ENCODE measurements at places on chromosomes 1 and 21.
A peak's percentile ranks its signal among the peaks of the same experiment; 100 is the strongest.

DNA sequence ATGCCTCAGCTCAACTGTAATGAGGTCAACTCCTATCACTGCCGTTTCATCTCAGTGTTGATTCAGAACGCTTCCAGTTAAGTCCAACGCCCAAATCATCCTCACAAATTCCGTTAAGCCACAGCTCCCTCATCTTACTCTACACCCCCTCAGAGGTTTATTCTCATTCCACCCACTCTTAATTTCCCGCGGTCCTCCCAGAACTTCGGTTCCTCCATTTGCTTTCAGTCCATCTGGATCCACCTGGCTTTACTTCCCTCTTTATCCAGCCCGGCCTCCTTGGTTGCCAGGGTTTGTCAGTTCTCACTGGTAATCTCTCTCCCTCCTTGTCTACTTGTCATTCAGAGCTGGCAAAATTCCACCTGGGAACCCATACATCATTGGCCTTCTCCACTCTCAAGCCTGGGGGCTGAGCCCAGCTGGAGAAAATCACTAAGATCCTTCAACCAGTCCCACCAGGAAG, 51.3 kb upstream of the RUNX1 start:
- no peak for DNase-seq

GRCh38 chr1:163258181-163258580, 55.5 kb upstream of the RGS5 start:
- DNase-seq = no peak

- DNase-seq = no peak
These were observed 9.9 kb downstream of the OPTC start for GRCh38 chr1:203503836-203504235.

GRCh38 chr21:46622226-46622625, 13.2 kb upstream of the PRMT2 start:
- peak; percentile 78 for DNase-seq

GRCh38 chr1:183572721-183573120, 17.5 kb downstream of the NCF2 start:
- no peak for DNase-seq

GRCh38 chr1:31524186-31524901, 52.0 kb upstream of the TINAGL1 start:
- DNase-seq = no peak

DNA sequence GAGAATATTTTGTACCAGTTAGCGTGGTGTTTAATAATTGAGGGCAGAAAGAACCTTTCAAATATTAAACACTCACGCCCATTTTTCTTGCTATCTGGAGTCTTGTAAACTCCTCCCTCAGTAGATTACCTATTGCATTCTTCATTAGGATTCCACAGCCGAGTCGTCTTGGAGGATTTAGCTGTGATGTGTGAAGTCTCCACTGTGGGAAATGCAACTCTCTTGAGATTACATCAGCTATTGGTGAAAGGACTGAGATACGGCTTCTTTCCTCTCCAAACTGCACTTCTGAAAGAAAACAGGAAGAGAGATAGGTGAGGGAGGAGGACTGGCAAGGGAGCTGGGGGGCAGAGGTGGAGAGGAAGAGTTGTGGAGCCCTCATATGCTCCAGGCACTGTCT, 36.1 kb downstream of the ACTA1 start:
- no peak for DNase-seq

DNA sequence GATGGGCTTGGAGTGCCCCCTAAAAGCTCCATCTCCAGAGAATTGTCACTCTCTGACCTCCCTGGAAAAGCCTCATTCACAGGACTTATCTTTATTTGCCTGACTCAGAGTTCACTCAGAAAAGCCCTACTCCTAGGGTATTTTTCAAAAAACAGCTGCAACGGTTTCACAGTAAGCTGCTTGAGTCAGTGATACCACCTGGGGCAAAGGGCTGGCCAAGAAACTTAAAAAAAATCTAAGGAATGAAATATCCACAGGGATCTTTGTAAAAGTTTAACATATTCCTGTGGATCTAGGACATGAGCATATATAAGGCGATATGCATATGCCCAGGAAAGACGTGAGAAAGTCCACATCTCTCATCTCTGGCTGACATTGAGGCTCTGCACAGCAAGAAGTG, 33.8 kb upstream of the TSPAN2 start:
- no peak for DNase-seq

DNA sequence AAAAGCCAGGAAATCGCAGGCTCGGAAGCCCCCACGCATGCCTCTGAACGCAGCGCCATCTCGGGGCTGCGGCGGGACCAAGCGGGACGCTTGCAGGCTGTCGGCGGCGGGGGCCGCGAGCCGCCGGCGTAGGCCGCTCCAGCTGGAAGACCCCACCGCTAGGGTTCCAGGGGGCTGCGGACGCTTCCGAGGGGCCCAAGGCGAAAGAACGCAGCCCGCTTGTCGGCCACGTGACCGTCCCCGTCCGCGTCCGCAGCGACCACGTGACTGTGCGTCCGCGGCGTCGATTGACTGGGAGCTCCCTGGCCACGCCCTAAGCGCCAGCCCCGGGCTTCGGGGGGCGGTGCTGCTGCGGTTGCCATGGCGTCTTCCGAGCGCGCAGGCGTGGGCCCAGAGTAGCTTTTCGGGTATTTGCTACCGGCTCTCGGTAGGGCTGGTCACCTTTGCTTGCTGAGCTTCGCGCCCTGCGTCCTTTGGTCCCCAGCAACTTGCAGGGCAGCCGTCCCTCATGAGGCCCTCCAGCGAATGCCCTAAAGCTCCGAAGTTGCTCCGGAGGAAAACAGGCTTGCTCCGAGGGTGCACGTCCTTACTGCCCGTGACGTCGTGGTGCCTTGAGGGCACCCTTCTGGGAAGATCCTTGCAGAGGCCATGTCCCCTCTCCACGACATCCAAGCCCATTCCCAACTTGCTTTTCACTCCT, 197.2 kb downstream of the DYRK1A start:
- peak; percentile 89 for DNase-seq

- no peak for DNase-seq
These were observed 1583.8 kb downstream of the NCAM2 start for GRCh38 chr21:22582026-22582425.

- DNase-seq = no peak
These were observed 19.5 kb upstream of the CYP4X1 start for GRCh38 chr1:47003896-47004403.

DNA sequence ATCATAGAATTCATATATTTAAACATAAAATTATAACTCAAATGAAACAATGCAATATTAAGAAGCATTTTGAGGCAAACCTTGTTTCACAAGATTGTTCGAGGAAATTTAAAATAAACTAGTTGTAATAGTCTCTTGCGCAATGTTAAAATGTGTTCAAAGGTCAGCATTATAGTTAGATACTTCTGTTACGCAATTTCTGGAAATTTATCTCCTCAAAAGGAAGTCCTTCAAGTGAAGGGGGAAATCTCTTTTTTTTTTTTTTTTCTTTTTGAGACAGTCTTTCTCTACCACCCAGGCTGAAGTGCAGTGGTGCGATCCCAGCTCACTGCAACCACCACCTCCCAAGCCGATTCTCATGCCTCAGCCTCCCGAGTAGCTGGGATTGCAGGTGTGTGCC, 52.1 kb downstream of the FMO4 start:
- no peak for DNase-seq

DNA sequence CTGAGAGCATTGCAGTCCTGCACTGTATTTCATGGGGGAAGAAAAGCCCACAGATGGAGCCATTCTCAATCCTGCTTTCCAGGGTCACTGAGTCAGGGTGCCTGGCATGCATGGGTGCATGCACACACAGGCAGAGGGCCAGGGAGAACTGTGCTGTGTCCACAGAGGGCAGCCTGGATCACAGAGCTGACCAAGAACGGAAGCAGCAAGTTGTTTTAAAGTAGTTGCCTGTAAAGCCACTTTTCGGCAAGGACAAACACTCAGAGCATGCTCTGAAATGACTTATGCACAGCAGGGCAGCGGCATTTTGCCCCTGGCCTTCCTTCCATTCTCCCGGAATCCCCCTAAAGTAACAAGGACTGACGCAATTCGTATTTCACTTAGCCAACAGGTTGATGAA, 3.6 kb downstream of the ERG start:
- no peak for DNase-seq

GRCh38 chr21:24714646-24715200, 892.6 kb downstream of the MRPL39 start:
- DNase-seq = no peak

DNA sequence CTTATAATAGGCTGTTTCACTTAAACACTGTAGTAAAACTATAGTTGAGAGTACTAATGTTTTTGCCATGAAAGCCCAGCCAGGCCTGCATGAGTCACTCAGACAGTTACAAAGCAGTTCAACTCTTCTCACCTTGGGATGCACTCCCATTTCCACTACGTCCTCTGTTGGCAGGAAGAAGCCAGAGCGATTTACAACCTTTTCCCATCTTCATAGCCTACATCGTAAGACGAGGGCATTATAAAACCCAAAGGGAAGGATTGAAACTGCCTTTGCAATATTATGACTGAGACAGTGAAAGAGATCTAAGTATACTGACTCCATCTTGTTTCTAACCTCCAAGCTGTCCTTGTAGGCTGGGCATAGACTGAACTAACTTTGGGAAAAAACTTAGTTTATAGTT, 71.8 kb upstream of the CSF1 start:
- no peak for DNase-seq

Measured in CD4-positive, alpha-beta T cell treated with Interleukin-4 for 1 hour (primary cell).